Activated CD4-positive, CD25-positive, alpha-beta regulatory T cell treated with anti-CD3 and anti-CD28 coated beads, Interleukin-2, amount 50 U/mL, for 24 hours (primary cell): ENCODE measurements at places on chromosomes 2 and 18.

DNA sequence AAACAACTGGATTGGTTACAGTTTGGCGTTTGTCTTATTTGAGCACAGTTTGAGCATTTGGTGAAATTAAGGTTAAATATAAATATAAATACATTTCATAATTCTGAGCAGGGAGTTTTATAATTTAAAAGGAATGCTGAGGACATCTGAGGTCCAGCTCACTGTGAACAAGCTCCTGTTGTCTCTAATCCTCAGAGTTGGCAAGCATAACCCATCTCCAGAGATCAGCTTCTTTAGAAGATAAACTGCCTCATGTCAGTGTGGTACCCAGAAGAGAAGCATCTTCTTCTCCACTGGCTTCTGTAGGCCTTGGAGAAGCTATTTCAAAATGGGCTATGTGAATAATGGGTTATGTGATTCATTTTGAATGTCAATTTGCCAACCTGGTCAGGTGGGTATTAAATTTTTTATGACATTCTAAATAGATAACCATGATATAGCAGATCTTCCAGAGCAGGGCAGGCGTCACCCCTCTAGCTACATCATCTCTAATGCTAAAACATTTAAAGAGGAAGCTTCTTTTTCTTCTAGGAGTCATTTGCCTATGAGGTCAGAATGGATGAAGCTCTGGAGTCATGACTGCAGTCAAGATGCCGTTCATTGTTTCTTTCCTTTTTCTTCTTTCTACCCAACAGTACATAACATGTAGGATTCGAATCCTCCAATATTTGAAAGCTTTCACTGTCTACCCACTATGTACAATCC is 324.0 kb downstream of the RNF144A start:
- ATAC-seq: no peak

- no peak for ATAC-seq
Observed at GRCh38 chr2:216911886-216912285, 52.0 kb upstream of the TNP1 start.

DNA sequence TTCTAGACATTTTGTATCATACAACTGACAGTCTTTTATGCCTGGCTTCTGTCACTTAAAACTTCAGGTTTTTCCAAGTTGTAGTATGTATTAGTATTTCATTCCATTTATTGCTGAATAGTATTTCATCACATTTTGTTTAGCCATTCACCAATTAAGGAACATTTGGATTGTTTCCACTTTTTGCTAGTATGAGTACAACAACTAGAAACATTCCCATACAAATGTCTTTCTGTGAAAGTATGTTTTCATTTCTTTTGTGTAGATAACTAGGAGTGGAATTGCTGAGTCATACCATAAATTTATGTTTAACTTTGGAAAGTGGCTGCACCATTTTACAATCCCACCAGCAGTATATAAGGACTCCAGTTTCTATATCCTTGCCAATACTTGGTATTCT is 135.9 kb downstream of the ATAD2B start:
- ATAC-seq: no peak

DNA sequence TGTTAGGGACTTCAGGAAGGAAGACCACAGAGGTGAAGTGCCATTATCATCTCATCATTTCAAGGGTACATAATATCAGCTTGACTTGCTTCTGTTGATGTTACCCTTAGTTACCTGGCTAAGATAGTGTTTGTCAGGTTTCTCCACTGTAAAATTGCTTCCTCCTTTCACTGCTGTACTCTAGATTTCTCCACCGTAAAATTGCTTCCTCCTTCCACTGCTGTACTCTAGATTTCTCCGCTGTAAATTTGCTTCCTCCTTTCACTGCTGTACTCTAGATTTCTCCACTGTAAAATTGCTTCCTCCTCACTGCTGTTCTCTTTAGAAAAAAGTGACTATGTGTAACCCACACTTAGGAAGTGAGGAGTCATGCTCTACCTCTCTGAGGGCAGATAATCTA is 1460.3 kb downstream of the SUCLG1 start:
- ATAC-seq: no peak

GRCh38 chr2:85584354-85584856 is at the start of gene VAMP5:
Gene VAMP5, plus strand, starts transcription at chr2:85584431. Its CDS starts 60 bp downstream, at chr2:85584491.
- peak; percentile 45 for ATAC-seq

GRCh38 chr2:175002547-175003274 is 2.5 kb downstream of the CHN1 start:
- no peak for ATAC-seq

DNA sequence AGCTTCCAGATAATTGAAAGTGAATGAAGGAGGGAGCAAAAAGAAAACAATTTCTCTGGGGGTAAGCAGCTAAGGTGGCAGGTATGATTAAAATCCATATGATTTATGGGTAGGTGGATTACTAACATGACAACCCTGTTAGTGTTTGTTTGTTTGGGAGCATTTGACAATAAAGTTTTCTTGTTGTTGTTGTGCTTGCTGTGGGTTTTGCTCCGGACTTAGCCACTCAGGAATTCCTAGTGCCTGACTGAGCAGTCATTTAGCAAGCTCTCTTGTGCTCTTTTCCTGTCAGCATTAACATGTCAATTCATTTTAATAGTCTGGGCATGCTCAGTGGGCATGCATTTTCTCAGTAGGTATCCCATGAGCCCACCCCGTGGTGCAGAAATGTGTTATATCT is 674.8 kb upstream of the ZEB2 start:
- ATAC-seq: no peak

GRCh38 chr18:5900262-5900661 is 4.9 kb upstream of the TMEM200C start:
- ATAC-seq: no peak

DNA sequence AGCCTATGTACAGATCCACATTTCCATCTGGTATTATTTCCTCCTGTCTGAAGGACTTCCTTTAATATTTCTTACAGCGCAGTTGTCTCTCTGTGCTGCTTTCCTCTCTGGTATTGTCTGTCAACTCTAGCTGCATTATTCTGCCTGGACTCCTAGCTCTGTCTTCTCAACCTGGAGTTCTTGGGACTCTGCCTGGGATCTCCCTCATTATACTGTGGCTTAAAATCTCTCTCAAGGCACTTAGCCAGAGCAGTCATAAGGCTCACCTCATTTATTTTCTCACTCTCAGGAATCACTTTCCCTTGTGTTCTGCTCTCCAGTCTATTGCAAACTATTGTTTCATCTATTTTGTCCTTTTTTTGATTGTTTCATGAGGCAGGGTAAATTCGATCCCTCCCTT is 850.4 kb downstream of the ERBB4 start:
- ATAC-seq: no peak

DNA sequence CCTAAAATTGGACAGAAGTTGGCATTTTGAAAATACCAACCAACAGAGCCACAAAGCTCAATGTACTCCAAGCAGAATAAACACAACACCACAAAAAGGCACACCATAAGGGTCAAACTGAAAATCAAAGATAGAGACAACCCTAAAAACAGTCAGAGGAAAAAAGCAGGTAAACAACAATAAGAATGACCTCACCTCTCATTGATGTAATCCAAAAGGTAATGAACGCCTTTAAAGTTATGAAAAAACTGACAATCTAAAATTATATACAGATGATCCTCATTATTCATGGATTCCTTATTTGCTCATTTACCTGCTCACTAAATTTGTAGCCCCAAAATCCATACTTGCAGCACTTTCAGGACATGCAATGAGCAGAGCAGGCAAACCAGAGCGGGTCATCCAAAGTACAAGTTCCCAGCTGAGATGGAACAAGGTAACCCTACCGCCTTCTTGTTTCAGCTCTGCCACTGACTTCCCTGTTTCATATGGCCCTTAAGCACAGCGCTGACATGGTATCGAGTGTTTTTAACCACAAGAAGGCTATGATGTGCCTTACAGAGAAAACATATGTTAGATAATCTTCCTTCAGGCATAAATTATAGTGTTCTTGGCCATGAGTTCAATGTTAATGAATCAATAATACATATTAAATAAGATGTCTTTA is 17.0 kb downstream of the RTN4 start:
- peak; percentile 48 for ATAC-seq

GRCh38 chr2:1812926-1813325 is 68.6 kb upstream of the PXDN start:
- ATAC-seq: no peak

DNA sequence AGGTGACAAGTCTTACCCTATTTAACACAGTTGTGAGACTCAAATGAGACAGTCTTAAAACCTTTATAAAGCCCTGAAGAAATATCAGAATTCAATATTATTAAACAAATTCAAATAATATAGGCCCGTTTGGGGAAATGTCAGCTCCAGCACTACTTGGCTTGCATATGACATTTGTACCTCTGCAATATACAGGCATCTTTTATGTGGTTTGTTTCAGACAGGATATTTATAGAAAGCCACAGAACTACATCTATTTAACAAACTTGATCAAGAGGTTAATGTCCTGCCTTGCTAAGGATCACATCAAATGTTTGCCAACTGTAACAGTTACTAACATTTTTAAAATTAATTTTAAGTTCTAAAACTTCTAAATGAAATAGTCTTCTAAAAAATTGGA is 3.2 kb upstream of the MREG start:
- no peak for ATAC-seq

DNA sequence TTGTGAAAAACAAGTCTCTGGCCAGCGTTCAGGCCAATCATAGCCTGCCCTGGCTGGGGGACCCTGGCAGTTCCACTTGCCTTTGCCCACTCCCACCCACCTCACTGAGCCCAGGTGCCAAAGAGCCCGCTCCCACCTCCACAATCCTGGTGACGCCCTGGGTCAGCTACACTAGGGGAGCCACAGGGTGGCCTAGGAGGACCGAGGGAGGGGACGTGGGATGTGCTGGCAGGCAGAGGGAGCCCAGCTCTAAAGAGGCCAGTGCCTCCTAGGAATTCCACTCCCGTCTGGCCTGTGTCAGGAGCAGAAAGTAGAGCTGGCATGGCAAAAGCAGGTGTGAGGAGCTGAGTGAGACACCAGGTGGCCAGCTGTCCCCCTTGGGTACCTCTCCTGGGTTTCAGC is 49.3 kb downstream of the TNS1 start:
- ATAC-seq: no peak

GRCh38 chr2:129179199-129179598 is 800.3 kb upstream of the RAB6C start:
- no peak for ATAC-seq

DNA sequence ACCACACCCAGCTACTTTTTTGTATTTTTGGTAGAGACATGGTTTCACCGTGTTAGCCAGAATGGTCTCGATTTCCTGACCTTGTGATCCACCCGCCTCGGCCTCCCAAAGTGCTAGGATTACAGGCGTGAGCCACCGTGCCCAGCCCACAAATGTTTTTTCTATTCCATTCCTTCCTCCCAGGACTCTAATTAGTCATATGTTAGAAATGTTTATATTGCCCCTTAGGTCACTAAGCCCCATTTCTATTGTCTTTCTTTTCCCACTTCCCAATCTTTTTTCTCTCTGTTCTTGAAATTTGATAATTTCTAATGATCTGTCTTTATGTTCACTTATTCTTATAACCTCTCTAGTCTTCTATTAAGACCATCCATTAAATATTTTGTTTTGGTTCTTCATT is 31.3 kb upstream of the CDCA7 start:
- ATAC-seq: no peak

- ATAC-seq: no peak
Observed at GRCh38 chr18:45635893-45636509, 20.7 kb downstream of the SLC14A2 start.
